NCI-H2227 treated with DMSO at 0.1 percent for 48 hours (cell line): ENCODE measurements at places on chromosomes 7 and 10.

- no peak for DNase-seq
Measured at GRCh38 chr7:86748843-86749719, 105.4 kb downstream of the GRM3 start.

DNA sequence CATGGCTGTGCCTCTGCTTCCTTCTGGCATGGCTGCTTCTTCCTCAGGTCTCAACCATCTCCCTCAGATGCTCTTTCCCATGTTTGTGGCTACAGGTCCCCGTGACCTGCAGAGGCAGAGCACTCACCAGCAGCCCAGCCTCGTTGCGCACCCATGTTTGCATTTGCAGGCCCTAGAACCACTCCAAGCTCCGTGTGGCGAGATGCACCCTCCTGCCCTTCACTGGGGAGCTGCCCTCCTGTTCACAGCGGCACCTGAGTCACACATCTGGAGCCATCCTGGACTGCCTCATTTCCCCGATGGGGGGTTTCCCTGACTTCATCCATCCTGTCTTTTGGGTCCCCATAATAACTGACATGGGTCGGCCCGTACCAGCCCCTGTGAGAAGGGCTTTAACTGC lies 35.9 kb downstream of the EGFR start:
- no peak for DNase-seq

DNA sequence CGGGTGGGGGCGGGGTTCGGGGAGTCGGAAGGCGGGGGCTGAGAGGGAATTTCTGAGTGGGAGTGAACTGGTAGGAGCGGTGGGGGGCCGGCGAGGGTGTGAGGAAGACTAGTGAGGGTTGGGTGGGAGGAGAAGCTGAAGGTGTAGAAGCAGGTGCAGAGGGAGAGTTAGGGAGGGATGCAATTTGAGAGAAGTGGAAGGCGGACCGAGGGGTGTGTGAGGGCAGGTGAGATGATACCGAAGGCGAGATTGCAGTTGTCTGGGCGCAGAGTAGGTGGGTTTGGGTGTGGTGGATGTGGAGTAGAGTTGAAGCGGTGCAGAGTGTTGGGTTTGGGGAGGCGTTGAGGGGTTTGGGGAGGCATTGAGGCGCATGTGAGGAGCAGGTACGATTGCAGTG lies 643 bp downstream of the KAT6B start:
- DNase-seq: no peak

GRCh38 chr7:149880638-149881311 lies 7.0 kb downstream of the ATP6V0E2 start:
- no peak for DNase-seq

- peak; percentile 57 for DNase-seq
Measured at GRCh38 chr7:141227454-141227853, 153.6 kb downstream of the TMEM178B start.

- peak; percentile 29 for DNase-seq
Measured at GRCh38 chr10:127836966-127837365, 55.8 kb downstream of the CLRN3 start.

DNA sequence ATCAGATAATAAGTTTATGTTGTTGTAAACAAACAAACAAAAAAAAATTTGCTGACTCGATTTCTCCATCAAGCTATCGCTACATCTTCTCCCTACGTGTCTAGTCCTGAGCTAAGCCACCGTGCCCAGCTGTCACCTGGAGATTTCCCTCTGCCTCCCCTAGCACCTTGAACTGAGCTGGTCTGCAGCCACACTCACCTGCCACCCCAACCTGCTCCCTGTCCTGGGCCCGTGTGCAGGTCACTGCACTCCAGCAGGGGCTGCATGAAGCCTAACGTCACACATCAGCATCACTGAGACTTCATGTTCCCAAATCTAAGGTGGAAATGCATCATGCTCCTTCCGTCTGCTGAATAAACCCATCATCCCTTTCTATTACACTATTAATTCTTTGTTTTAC lies 44.4 kb downstream of the TEX36 start:
- DNase-seq: no peak

DNA sequence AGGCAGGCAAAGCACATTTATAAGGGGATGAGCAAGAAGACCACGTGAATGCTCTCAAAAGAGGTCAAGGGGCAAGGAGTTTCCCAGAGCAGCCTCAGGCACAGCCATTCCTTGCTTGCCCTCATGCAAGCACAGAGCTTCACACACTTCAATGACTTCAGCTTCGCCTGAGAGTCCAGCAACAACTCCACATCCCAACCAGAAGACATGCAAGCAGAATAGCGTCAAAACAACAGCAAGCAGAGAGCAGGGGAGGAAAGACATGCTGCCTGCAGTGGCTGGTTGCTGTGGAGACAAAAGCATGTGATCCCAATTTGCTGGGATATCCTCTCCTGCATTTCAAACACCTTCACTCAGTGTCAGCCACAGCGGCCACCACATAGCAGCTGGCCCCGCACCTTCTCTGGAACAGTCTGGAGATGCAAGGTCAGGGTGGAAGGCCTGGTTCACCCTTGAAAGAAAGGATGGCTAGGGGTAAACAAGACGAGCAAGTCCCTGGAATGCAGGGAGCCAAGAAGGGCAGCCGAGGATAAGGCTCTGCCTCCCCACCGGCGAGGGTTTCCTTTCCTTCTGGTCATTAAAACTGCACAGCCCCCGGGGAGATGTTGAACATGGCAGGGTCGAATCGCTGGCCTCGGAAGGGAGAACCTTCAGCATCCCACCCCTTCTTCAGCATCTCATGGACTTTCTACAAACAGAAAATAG lies 60.2 kb upstream of the CAMK2B start:
- no peak for DNase-seq

DNA sequence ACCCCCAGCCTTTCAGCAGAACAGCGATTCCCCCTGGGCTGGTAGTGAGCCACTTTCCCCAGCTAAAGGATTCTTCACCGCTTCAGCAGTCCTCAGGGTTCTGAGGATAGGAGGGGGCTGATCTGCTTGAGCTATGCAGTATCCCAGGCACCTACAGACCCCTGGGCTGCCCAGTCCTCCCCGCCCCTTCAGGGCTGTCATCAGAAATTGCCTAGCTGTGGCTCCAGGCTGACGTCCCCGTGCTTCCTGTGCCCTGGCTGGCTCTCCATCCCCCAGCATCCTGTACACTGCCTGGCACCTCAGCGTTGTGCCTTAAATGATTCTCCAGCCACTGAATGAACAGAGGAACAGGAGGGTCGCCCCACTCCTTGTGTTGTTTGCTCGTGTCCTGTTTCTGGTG lies 38.4 kb upstream of the CDH23 start:
- DNase-seq: no peak

- no peak for DNase-seq
Measured at GRCh38 chr10:31352436-31353226, 33.6 kb downstream of the ZEB1 start.

GRCh38 chr10:48773580-48773979 lies 88.9 kb downstream of the WDFY4 start:
- no peak for DNase-seq

- no peak for DNase-seq
Measured at GRCh38 chr7:139362981-139363380, 3.3 kb downstream of the LUC7L2 start.

- no peak for DNase-seq
Measured at GRCh38 chr10:11073410-11073809, 55.7 kb downstream of the CELF2 start.

DNA sequence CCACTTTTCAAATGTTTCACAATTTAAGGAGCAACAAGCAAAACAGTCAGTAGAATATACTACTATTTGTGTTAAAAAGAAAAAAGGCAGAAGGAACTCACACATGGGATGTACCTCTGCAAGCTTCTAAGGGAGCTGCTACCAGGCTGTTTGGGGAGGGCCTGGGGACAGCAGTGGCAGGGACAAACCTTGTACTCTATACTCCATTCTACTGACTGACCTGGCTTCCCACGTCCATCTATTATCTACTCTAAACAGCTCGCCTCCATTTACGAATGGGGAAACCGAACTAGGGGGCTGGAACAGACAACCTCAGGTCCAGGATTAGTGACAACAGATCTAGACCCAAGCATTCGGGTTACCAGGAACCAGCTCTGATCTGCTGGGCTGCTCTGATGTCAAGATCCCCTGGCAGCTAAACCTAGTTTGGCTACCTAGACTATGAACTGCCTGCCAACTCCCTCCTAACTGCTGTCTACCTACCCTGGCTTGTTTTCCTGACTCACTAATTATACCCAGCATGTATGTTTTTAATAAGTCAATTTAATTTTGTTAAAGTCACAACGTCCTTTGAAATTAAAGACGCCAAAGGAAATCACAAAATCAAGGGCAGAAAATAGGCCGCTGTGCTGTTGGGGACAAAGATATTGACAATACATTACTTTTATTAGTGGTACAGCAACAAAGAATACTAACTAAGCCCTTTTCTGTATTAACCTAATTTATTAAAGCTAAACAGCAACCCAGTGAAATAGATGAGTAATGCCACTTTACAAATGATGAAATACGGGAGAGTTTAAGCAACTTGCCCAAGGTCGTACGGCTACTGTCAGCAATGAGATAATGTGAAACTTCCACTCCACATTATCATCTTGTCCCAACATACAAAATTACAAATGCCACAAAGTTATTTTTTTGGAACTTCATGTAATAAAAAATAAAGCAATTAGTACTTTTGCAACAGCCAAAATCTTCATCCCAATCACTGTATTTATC lies 5.3 kb downstream of the PSAP start:
- DNase-seq: no peak

GRCh38 chr10:15370856-15371701 lies at the start of gene FAM171A1:
FAM171A1 (minus strand) TSS chr10:15371289; CDS start chr10:15371052, 237 bp downstream.
- peak; percentile 34 for DNase-seq

DNA sequence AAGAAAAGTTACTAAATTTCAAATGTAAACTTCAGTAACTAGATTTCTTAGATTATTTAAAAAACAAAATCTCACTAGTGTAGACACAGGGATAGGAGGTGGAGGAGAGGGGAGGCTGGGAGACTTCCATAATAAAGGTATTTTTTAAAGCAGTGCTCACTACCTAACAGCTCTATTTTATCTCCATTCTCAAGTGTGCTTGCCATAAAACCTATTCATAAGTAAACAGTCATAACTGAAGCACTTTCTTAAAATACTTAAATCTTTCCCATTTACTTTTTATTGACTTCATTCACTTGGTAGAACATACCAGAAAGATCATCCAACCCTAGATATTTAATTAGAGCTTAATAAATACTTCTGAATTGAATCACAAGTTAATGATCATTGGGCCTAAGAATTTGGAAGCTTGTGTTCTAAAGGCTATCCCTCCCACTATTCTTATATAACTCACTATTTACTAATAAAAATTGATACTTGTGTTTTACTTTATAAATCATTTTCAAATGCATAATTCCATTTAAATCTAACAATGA lies 107.4 kb downstream of the SNX13 start:
- no peak for DNase-seq

- DNase-seq: no peak
Measured at GRCh38 chr7:38548605-38549004, 82.6 kb downstream of the AMPH start.

DNA sequence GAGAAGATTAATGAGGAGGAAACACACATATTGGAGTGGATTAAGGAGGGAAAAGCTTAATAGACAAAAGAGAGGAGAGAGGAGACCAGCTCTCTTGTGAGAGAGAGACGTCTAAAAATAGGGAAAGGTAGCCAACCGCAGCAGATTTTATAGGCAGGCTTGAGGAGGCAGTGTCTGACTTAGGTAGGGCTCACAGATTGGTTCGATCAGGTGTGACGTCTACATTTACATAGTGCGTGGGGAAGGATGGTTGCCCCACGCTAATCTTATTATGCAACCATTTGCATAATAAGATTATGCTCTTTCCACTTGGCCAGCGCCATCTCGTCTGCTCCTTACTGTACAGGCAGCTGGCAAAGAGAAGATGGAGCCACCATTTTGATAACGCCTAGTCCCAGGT lies 122.0 kb downstream of the MARCHF5 start:
- no peak for DNase-seq

DNA sequence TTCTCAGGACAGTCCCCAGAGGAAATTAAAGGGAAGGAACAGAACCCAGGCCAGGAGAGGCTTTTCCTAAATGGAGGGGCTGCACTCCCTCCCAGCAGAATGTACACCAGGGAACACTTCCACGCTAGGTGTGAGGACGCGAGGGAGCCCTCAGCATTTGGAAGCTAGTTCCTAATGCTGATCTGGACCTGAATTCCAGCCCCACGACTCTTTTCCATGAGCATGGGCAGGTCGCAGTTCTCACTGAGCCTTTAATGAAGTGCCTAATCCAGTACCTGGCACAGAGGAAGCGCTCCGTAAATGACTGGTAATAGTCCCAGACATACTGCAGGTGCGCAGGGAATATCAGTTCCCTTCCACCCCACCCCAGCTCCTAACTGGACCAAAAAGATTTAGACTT lies 1.1 kb downstream of the ALOX5 start:
- no peak for DNase-seq

DNA sequence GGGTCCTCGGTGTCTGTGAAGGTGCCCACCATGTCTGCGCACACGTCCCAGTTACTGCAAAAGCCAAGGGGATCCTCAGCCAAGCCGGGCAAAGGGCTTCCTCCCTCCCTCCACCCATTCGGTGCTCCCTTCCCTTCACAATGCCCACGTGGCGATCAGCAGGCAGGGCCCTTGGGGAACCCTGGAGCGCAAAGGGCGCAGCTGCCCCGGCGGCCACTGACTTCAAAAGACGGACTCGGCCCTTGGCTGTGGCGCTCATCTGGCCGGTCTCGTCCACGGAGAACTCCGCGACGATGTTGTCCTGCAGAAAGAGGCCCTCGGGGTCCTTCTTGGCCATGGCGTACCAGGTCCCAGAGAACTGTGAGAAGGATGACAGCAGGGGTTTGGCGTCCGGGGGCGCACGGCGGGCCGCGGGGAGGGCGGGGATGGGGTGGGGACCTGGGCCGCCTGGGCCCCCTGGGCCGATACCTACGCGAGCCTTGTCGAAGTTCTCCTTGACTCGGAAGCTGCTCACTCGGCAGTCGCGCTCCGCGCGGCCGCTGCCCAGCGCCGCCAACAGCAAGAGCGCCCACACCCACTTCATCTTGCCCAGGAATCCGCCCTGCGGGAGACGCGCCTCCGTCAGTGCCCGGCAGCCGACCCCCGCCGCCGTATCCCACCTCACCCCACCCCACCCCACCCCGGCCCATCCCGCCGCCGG lies 439 bp downstream of the RBP4 start:
- no peak for DNase-seq

GRCh38 chr7:107816011-107816566 lies 13.1 kb upstream of the SLC26A3 start:
- DNase-seq: no peak

DNA sequence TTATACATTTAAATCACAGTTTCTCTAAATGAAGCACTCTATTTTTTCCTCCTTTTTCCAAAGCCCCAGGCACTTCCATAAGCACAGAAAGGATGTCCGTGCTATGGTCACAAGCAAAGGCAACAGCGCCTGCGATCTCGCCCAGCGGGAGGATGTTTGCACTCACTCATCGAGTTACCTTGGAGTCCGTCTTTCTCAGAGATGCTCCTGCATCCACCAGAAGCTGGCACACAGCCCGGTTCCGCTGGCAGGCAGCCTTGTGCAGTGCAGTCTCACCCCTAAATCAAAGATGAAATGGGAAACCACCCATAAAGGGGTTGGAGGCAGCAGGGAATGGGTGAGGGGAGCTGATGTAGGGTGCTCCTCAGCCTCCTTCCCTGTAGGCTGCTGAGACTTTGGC lies 51.9 kb upstream of the PTN start:
- DNase-seq: no peak
